ENCODE measurements at places on chromosomes 6 and 20.

- DNase-seq, result no peak
These were observed 75.3 kb downstream of the SNAP91 start for GRCh38 chr6:83633609-83634008.

DNA sequence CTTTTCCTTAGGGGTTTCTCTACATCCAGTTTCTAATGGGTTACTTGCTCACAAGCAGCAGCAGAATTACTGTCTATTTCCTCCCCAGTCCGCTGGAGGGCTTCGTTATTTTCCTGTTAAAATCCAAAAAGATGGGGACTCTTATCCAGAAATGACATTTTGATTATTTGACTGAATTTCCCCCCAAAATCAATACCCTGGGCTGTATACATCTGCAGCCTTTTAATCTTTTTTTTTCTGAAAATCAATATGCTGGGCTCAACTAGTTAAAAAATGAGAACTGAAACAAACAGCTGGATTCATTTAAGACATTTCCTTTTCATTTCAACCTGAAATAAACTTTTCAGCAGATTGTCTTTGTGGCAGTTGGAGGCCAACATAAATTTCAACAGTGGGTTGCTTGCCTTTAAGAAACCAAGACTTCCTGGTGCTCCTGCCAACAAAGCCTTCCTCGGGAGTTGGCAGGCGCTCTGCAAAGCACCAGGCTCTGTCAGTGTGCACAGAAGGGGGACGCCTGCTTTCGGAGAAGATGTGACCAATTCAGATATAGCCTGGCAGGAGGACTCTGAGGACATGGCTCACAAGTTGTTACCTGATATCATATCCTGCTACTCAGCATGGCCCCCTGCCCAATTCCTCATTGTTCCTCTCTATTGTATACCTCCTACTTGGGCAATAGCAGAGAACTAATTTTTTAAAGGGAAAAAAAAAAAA, 204.7 kb upstream of the ARG1 start:
- DNase-seq, result peak; percentile 28

- DNase-seq, result no peak
These were observed 15.8 kb upstream of the GPR6 start for GRCh38 chr6:109962271-109962670.

- DNase-seq, result no peak
These were observed 354.3 kb downstream of the COL12A1 start for GRCh38 chr6:74851596-74851995.

- DNase-seq, result no peak
These were observed 540 bp downstream of the CNBD2 start for GRCh38 chr20:35968930-35969329.

GRCh38 chr20:57217802-57218201, 48.6 kb downstream of the BMP7 start:
- no peak for DNase-seq

Data from naive B cell (primary cell).